ENCODE measurements at places on chromosomes 12 and 14. TPM values are rescaled to one million over a fixed set of nuclear protein-coding genes. Genes with fewer than 3 reads are reported as not detected.

The SERPINA5 gene
- total RNA-seq = 93.5 TPM

The MIPOL1 gene
- total RNA-seq = 8.0 TPM

The SMOC1 gene
- total RNA-seq = 2.2 TPM

The LGMN gene
- total RNA-seq = 31.1 TPM

The ABCD2 gene
- 0.09 TPM for total RNA-seq

- no peak for DNase-seq
These were observed 49.9 kb upstream of the PLEKHG3 start for GRCh38 chr14:64654246-64654900.

DNA sequence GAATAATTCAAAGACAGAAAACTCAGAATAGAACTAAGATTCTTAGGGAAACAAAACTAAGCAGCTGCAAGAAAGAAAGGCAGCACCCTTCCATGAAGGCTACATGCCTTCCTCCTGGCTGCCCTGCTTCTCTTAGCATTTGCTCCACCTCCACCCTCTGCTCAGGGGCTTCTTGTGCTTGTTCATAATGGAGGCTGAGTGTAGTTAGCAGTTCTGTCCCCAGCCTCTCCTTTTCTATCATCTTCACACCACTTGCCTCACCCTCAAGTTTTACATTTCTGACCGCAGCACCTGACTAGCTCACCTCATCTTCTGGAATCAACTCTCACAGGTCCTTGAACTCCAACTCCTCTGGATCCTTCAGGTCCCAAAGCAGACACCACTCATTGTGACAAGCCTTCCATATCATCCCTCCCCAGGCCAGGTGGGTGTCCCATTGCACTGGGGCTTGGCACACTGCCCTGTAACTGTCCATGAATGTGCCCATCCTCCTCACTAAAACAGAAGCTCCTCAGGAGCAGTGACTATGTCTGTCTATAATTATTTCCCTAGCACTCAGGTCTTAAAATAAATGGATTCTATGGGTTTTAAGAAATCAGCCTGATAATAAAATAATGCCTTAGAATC lies 139.1 kb downstream of the TMTC1 start:
- no peak for DNase-seq

The TSPAN19 gene
- total RNA-seq = not detected

DNA sequence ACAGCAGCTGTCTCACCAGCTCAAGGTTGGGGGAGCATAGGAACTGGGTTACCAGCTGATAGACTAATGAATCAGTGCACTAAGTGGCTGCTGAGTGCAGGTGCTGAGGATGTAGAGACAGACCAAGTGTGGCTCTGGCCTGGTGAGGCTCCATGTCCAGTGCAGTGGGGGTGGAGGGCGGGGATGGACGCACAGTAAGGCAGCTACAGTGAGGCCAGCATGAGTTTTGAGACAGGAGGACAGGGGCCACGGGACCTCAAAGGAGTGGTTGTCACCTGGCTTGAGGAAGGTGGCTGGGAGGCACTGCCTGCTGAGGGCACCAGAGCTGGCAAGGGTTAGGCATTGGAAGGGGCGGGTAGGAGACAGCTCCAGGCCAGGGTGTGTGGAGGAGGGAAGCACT lies 37.0 kb downstream of the SYNE3 start:
- DNase-seq = no peak
